IPS DF 6.9 (cell line): ENCODE measurements at places on chromosomes 6 and 20.

DNA sequence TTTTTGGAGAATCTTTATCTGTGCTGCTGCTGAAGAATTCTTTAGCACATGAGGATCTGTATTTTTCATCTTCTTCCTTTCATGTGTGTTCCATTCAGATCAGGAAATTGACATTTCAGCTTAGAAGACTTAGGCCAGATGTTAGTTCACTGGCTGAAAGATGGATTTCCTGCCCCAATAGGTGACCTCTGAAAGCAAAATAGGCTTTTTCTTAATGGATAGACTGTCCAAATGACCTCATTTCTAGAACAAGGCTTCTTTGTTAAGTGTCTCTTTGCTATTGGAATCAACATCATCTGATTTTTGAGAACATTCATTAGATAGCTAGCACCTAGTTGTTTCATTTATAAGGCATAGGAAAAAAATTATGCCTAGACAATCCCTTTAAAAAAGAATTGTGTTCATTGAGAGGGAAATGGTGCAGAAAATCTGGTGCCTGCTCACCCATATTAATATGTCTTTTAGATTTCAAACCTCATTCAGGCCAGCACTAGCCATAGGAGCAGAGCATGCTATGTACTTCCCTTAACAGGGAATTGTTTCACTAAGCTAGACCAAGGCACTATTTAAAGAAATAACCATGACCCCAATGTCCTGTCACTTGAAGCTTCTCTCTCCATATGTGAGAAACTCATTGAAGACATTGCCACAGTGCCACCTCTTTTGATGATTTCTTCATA, 13.6 kb upstream of the SASH1 start:
- no peak for DNase-seq

- no peak for DNase-seq
Observed at GRCh38 chr6:90816764-90817163, 229.9 kb upstream of the MAP3K7 start.

- no peak for DNase-seq
Observed at GRCh38 chr20:13581451-13581850, 57.3 kb downstream of the TASP1 start.

GRCh38 chr6:44697327-44697726, 309.8 kb downstream of the CDC5L start:
- no peak for DNase-seq

DNA sequence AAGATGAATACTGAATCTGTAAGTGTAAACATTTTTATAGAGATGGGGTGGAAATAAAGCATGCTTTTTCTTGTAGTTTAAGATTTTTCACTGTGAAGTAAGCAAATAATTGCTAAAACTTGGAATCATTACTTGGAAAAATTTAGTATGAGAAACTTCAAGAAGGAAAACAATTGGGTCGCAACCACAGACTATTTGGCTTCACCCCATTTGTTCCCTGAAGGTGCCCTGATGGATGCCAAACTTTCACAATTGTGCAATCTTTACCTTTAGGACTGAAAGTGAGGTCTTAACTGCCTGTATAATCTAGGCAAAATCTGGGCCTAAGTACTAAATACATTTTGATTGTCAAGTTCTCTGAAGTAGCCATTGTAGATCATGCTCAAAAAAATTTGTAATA, 330.1 kb downstream of the HDGFL1 start:
- DNase-seq = no peak
